ENCODE measurements at places on chromosomes 7 and 10.

DNA sequence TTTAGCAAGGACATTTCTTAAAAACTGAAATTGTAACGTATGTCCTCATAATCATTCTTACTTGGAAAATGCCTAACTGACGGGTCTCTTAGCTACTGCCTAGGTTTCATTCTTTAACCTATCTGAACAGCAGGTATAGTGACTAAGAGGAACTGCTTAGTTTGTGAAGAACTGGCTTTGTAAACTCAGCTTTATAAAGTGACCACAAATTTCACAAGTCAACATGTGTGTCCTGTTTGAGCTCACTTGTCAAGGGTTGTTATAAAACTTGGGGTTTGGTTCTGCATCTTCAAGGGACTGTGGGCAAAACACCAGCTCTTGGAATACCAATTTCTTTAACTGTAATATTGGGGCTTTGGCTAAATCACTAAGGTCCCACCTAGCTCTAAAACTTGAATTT, 32.2 kb downstream of the MRPS33 start:
- DNase-seq: no peak

DNA sequence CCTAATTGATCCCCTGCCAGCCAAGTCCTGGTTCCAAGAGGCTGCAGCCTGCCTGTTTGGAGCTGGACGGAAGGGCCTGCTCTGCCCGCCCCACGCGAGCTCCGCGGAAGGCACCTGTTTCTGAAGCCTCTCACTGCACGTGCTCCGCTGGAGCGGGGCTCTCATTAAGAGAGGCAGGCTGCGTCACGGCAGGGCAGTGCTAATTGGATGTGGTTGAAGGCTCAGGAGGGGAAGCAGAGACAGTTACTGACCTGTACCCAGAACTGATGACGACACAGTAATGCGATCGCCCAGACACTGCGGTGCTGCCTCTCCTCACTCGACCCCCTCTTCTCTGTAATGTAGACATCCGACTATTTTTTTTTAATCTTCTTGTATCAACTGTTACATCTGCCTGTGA, 411.1 kb upstream of the MGMT start:
- DNase-seq: no peak

- no peak for DNase-seq
These were observed 102.1 kb upstream of the MGMT start for GRCh38 chr10:129364949-129365348.

GRCh38 chr10:58278274-58278961, 9.5 kb downstream of the CISD1 start:
- DNase-seq: no peak

DNA sequence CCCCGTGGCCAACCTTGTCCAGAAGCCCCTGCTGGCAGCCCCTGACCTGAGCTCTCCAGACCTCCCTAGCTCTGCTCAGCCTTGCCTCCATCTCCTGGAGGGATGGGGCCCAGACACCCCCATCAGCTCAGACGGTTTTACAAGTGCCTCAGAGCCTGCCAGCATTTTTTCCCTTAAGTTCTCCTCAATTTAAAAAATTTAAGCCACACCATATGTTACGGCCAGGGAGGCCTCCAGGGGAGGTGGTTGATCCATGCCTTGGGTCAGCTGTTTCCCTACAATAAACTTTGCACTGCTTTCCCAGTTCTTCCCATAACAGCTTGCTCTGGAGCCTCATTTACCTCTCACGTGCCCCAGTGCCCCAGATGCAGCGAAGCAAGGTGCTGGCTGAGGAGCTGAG, 143.5 kb downstream of the RGS10 start:
- DNase-seq: no peak

DNA sequence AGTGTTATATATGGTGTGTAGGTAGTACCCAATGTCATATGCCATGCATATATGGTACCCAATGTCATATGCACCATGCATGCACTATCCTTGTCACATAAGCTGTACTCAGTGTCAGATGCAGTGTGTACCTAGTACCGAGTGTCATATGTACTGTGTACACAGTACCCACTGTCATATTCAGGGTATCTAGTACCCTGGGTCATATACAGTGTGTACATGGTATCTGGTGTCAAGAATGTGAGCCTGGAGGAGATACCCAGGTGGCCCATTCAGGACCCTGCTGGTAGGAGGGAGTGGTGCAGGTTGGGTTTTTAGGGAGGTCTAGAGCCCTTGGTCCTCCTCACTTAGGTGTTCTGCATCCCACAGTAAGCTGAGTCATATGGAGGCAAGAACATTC, 1.8 kb downstream of the ZMYND11 start:
- peak; percentile 50 for DNase-seq

GRCh38 chr10:71391701-71392100, 5.0 kb upstream of the CDH23 start:
- DNase-seq: no peak

GRCh38 chr7:149196705-149197171, 1.4 kb downstream of the ZNF282 start:
- DNase-seq: peak; percentile 3

- no peak for DNase-seq
These were observed 29.5 kb downstream of the MDH2 start for GRCh38 chr7:76077435-76077834.

DNA sequence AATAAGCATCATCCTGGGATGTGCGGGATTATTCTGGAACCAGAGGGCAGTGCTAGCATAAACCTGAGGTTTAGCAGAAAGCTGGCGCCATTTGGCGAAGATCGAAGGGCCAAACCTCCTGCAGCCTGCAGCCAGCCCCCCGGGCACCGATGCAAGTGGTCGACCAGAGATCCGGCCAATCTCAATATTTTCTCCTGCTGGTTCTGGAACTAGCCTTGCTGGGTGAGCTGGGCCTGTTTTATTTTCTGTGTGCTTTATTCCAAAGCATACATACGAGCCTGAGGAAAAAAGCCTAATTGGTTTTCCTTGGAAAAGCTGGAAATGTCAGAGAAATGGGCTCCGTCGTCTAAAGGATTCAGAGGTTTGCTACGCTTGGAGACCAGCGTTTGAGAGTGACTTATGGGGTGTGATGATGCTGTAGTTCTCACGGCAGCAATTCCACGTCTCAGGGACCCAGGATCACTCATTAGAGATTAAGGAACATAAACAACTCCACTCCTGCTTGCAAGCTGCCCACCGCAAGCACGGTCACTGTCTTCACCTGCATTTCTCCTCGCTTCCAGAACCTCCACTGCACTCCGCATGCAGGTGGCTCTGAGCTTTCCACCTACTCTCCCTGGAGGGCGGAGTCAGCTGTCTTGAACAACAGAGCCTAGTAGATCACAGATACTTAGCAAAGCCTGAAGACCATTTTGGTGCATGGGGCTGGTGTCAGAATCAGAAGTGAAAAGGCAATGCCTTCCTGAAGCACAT, 60.2 kb downstream of the PRKAG2 start:
- DNase-seq: no peak

DNA sequence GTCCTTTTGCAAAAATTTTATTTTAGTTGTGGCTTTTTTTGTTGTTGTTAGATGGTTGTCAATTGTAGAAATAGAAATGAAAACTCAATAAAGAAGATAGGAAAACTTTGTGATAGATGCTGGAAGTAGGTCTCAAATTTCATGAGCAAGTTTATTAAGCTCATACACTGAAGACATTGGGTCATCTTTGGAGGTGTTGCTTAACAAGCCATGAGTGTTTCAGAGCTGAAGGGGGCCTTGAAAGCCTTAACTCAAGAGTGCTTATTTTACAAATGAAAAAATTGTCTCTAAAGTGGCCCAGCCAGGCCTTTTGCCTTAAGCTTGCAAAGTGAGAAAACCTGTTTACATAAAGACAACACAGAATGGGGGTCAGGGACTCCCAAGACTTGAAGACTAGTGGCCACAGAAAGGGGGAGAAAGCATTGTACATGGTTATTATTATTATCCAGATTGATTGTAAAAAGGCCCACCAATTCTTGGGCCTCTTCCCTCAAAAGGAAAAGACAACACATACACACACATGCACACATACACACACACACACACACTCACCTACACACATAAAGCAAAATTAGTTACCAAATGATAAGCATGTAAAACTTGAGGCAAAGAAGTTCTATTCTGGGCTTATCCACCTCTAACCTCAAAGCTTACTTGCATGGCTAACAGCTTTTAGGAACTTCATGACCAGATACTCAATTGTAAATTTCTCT, 49.7 kb upstream of the GLCCI1 start:
- no peak for DNase-seq

DNA sequence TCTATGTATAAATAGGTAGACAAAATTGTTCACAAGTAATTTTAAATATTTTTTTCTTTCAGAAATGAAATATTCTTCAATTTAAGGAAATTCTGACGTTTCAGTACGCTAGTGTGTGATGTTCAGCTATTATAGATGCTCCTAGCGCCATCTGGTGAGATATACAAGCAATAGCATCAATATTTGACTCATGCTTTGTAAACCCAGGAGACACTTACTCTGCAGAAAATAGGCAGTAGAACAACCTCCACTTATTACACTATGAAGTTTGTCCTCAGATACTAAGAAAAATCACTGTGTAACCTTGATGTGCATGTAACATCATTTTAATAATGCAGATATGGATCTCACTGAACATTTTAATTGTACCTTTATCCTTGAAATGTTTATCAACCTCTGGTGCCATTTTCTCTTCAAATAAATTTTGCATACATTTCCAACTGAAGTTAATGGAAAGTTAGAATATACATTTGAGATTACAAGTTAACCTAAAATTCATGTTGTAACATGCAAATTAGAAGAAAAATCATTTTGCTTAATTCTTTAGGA, 151.5 kb upstream of the FAM3C start:
- peak; percentile 67 for DNase-seq

DNA sequence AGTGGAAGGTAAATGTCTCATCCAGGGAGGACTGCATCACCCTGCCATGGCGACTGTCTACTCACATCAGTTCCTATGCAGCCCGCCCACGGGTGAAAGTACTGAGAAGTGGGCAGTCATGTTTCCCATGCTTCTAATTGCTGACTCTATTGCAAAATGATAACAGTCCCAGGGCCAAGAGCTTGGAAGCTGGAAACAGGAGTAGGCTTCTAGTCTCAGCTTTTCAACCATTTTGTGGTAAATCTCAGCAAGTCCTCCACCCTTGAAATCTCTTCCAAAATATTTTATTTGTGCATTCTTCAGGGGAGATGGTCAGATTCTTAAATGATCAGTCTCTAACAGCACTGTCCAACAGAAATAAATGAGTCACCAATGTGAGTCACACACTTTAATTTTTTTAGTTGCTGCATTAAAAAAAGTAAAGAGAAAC, 48.1 kb upstream of the TARP start:
- no peak for DNase-seq

DNA sequence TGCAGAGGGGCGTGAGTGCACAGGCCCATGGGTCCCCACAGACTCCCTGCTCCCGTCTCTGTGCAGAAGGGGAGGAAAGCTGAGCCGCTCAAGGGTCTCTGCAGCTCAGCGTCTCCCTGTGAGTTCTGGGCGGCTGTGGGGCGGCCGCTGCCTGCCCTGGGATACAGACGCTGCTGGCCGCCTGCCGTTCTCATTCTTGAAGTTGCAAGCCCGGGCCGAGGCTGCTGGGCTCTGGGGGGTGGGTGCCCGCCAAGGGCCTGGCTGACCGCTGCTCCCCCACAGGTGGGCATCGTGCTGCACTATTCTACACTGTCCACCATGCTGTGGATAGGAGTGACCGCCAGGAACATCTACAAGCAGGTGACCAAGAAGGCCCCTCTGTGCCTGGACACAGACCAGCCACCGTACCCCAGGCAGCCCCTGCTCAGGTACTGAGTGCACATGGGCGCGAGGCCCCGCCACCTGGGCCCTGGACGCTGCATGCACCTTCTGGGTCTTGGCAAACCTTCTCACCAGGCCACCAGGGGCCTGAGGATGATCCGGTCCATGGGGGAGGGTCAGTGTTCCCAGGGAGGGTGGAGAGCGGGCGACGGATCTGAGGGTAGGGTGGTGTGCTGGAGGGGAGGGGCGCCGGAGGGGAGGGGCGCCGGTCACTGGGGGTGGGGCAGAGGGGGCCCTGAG, 14.8 kb downstream of the ADGRA1 start:
- DNase-seq: no peak

DNA sequence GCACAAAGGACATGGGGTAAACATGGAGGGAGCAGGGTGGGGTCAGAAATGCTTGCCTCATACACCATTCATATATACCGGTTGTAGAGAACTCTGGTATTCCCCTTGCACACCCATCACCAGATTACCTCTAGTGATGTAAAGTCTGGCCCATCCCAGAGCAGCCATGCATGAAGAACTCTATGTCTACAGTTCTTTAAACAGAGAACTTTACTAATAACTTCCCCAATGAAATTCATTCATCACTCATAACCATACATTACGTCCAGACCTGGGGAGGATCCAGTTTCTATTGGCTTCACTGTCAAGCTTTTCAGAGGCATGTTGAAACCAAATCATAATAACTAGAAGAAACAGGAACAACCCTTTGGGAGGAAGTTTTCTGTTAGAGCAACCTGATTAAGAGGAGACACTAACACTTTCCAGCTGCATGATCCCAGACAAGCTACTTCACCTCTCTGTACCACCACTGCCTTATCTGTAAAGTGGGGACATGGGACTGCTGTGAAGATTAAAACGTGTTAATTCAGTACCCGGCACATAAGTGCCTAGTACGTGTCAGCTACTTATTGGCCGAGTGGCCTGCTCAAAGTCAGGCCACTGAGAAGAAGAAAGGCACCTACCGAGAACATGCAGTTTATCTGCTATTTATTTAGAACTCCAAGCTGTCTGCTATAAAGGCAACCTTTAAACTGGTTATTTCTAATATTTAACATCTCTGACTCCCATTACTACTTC, 59.7 kb downstream of the IGF2BP3 start:
- no peak for DNase-seq
